ENCODE measurements at places on chromosomes 13 and 19.

- peak; percentile 58 for DNase-seq
Measured at GRCh38 chr13:99351772-99352171, 44.6 kb upstream of the GPR183 start.

GRCh38 chr19:46330319-46330918 is 16.5 kb upstream of the PPP5C start:
- no peak for DNase-seq

GRCh38 chr19:51514866-51515481 is 13.4 kb upstream of the SIGLEC12 start:
- DNase-seq = no peak

DNA sequence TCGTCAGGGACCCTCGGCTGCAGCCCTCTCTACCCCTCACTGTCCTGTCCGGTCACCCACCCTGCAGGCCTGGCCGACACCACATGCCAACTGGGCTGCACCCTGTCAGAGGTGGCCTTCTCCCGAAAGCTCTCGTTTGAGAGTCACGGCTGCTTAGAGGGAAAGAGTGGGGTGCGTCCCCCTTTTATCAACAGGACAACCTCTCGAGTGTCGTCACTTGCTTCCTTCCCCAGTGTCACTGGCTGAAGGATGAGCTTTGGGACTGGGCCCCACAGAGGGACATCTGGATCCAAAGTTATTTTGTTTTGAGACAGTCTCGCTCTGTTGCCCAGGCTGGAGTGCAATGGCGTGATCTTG is 28.5 kb downstream of the MAP2K2 start:
- no peak for DNase-seq

GRCh38 chr13:93853912-93854311 is 625.6 kb downstream of the DCT start:
- DNase-seq = no peak

- no peak for DNase-seq
Measured at GRCh38 chr13:64054321-64054720, 2638.7 kb upstream of the PCDH20 start.

DNA sequence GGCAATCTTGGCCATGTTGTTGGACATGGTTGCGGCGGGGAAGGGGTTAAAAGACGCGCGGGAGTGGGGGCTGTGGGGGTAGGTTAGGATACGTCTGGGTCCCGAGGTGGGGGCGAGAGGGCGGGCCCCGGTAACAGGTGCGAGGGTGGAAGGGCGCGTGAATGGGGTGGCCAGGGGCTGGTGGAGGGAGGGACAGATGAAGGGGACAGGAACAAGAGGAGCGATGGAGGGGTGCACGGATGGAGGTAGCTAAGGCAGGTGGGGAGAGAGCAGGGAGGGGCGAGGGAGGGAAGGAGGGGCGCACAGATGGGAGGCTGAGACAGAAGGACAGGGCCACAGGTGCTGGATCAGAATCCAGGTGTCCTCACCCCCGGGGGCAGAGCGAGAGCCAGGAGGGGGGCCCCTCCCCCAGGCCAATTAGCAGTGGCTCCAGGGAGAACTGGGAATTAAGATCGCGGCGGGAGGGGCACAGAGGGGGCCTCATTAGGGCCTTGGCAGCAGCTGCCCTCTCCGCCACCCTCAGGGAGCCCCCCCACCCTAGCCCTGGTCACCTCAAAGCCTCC is 1.3 kb downstream of the GNG8 start:
- DNase-seq = no peak

- DNase-seq = no peak
Measured at GRCh38 chr13:23630349-23631093, 60.3 kb downstream of the TNFRSF19 start.

DNA sequence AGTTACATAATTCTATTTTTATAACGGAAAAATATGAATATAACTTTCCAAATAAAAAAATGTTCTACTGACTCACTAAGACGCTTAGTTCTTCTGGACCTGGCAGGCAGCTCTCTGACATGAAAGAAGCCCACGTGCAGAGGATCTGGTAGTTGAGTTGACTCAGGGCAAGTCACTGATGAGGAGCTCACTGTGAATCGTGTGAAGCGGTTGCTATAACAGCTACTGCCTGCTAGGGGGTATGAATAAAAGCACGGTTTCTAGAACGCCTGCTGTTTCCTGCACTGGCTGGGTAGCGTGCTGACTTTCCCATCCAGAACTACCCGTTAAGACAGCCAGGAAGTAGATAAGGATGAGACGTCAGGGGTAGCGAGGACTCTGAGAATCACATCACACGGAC is 54.7 kb upstream of the WASF3 start:
- no peak for DNase-seq

DNA sequence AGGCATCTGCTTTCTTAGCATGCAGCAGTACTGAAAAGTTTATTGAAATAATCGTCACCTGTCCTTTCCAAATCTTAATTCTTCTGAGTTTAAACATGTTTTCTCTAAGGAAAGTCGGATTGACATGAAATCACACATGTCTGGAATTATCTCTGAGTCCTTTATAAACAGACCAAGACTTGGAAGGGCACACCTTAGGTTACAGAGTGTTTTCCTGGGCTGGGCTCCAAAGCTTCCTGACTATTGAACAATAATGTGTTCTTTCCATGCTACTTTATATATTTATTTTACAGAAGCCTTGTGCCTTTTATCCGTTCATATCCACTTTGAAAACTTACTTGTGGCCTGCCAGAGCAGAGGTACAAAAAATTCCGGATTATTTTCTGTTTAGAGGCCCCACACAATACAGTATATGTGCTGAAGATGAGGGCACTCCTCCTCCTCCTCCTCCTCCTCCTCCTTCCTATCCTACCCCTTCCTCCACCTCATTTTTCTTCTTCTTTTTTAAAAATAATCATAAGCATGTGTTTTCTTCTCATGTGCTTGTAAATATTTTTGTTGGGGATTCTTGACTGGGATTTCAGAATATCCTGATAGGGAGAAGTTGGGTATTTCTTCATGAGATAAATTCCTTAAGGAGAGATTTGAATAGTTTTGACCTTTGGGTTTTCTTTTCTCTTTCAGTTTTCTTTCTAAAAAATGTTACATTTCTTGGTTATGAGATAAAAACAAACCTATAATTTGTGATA is 52.3 kb downstream of the LRCH1 start:
- no peak for DNase-seq

DNA sequence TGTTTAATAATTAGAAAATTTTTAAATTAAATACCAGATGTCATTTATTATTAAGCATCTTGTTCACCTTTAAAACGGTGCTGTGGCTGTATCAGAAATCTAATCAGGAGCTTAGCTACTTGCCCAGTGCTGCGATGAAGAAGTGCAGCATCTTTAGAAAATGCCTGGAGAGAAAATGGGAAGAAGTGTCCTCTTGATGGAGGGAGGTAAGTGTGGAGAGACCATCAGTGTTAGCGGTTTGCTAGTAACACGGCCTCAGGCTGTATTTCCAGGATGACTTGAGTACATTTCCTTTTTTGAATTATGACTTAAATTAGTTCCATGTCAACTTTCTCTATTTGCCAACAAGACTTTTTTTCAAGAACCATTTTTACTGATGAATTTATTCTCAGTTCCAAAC is 74.1 kb downstream of the SHISA2 start:
- DNase-seq = no peak

- no peak for DNase-seq
Measured at GRCh38 chr19:45217193-45217956, 27.8 kb downstream of the EXOC3L2 start.

DNA sequence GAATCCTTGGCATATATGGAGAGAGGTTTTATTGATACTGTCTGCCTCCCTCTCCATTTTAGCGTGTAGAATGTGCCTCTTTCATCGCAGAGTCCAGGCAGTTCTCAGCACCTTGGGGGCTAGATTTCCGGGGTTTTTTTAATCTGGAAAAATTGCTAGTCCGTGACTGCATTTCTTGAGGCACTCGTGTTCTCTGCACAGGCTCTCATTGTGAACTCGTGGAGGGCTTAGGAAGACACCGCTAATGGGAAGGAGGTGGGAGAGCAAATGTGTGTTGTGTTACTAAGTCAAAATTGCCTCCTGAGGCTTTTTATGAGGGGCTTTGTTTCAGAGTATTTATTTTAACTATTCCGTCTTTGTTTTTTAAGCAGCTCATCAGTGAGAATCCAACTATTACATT is 10.1 kb downstream of the ING1 start:
- no peak for DNase-seq

- no peak for DNase-seq
Measured at GRCh38 chr19:47111682-47112165, 1.9 kb downstream of the ZC3H4 start.

DNA sequence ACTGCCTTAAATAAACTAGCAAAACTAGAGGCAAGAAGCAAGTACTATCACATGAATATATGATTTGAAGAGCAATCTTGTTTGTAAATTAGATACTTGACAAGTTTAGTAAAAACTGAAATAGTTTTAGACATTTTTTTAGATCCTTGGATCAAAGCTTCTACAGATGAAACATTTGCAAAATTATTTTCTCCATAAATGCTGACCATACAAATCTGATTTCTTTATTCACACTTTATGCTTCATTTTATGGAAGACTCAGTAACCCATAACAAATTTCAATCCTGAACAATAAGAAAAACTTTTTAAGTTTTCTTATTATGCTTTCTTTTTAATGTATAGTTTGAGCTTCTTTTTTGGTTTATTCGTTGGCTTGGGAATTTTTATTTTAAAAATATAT is 750.2 kb upstream of the SLITRK5 start:
- no peak for DNase-seq

DNA sequence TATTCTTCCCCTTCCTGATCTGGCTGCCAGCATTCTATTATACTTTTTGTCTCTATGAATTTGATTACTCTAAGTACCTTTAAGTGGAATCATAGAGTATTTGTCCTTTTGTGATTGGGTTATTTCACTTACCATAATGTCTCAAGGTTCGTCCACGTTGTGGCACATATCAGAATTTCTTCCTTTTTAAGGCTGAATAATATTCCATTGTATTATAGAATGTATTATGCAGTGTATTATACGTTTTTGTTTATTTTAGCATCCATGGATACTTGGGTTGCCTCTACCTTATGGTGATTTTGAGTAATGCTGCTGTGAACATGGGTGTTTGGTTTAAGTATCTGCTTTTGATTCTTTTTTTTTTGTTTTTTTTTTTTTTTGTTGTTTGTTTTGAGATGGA is 19.3 kb downstream of the URI1 start:
- no peak for DNase-seq

- DNase-seq = no peak
Measured at GRCh38 chr13:29664591-29664990, 69.1 kb upstream of the SLC7A1 start.

DNA sequence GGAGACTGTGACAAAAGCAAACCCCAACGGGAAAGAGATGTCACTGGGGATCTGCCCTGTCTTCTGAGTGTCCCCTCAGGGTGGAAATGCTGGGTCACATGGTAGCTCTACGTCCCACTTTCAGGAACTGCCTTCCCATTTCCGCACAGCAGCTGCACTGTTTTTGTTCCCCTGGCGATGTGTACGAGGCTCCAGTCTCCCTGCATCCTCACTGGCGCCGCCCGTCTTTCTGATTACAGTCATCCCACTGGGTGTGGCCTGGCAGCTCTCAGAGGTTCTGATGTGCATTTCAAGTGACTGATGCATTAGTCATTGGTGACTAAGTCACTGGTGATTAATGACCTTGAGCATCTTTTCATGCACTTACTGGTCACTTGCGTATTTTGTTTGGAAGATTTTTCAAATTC is 21.2 kb downstream of the PCID2 start:
- DNase-seq = no peak

GRCh38 chr19:49817964-49818648 is at the start of gene MED25:
TSS of gene MED25 (plus strand) at chr19:49818289. CDS start at chr19:49818342, 53 bp downstream.
- peak; percentile 87 for DNase-seq

GRCh38 chr13:50676602-50677001 is 166.9 kb downstream of the DLEU7 start:
- no peak for DNase-seq

DNA sequence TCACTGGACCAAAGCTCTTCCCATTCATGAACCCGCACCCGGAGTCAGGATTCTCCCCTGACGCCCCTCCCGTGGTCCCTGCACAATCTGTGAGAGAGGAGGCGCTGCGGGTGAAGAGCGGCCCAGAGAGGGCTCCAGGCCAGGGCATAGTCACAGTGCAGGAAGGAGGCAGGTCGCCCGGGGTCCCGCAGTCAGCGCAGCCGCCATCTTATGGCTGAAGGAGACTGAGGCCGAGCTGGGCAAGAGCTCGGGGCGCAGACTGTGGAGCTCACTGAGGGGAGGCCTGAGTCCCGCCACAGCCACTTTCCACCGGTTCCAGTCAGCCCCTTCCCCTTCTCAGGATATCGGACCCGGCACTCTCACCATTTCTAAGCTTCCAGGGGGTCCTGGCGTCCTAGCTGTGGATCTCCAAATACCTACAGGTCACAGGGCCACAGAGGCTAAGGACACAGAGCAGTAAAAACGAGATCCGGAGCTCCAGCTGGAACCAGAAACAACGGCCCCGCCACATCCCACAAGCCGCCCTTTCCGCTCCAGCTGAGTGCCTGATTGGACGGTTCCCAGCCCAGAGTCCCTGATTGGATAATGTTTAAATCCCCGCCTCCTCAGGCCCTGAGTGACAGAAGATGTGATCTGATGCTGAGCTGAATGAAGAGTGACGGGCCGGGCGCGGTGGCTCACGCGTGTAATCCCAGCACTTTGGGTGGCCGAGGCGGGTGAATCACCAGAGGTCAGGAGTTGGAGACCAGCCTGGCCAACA is at the start of gene ZNF99:
Gene ZNF99, minus strand, starts transcription at position 501 of the 760 bp plus-strand sequence. Its CDS starts 135 bp downstream, at position 366.
- no peak for DNase-seq

DNA sequence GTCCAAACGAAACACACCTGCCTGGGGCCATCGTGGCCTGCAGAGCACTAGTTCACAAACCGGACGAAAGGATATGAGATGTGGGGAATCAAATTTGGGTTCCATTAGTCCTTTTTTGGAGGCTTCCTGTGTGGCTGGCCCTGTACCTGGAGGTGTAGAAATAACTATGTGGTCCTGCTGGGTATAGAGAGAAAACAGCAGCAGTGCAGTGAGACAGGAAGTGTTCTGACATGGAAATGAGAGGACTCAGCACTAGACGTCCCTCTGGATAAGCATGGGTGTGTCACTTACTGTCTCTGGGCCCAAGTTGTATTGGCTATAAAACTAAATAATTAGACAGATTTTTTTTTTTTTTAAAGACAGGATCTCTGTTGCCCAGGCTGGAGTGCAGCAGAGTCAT is 12.3 kb downstream of the KDELR1 start:
- no peak for DNase-seq

DNA sequence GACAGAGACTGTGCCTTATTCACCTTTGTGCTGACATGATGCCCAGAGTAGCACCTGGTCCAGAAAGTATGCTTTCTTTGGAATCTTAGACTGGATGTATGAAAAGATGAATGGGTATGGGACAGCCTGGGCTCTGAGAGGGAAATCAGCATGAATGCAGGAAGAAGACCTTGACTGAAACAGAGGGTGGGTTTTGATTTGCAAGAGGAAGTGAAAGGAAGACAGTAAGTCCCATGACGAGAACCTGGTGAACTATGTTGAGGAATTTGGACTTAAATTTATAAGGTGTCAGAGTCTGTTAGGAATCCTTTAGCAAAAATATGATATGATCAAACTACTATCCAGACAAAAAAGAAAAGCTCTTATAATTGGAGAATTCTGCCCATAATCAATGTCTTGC is 301.9 kb downstream of the SPRY2 start:
- DNase-seq = no peak

GRCh38 chr19:10442698-10443097 is 22.4 kb downstream of the PDE4A start:
- DNase-seq = no peak

- DNase-seq = no peak
Measured at GRCh38 chr13:103540382-103540765, 474.2 kb upstream of the SLC10A2 start.

- DNase-seq = no peak
Measured at GRCh38 chr13:92221916-92222315, 823.5 kb downstream of the GPC5 start.

GRCh38 chr13:64556376-64556775 is 2673.8 kb downstream of the PCDH9 start:
- DNase-seq = no peak

GRCh38 chr13:112183532-112184090 is 116.7 kb downstream of the SOX1 start:
- no peak for DNase-seq

Data from stimulated activated effector memory CD8-positive, alpha-beta T cell treated with anti-CD3 and anti-CD28 coated beads, Interleukin-12 subunit alpha, Interleukin-12 subunit beta, amount 100 ng/mL, for 72 hours (primary cell).